CMK (cell line): ENCODE measurements at places on chromosomes 7 and 10.

DNA sequence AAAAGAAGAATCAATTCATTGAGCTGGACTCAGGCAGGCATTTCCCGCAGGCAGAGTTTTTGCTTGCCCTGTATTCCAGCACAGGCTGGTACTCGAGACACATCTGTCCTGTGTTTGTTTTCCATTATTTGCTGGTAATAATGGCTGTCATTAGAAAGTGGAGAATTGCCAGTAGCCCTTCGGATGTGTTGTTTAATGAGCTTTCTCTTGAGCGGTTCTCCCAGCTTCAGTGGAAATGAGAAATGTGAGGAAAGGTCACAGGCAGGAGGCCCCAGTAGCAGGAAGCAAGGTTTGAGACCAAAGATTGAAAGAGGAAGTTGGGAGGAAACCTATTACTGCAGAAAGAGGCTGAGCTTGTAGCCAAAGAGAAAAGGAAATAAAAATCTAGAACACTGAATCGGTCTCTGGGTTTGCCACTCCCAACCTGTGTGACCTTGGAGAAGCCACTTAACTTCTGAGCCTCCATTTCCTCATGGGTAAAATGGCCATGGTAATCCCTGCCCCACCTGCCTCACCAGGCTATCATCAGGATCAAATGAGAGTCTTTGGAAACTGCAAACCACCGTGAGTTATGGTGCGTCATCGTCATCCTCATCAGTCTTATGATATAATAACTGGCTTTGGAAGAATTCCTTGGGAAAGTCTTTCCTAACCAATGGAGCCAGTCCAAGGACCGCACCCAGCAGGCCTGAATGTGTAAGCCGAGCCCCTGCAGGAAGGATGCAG is 67.7 kb downstream of the TACR2 start:
- no peak for DNase-seq

DNA sequence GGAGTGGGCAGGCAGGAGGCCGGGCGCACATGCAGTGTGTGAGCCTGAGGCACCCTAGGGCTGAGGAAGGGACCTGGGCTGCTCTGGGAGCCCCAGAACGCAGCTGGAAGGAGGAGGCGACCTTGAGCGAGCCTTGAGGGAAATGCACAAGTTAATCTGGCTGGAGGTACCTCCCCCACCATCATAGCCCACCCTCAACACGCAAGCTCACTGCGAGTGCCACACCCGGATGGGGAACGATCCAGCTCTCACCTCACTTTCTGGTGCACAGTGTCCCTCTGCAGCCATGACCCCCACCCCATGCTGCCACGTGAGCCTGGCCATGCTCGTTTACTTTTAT is 162.4 kb upstream of the PPP2R2D start:
- no peak for DNase-seq

DNA sequence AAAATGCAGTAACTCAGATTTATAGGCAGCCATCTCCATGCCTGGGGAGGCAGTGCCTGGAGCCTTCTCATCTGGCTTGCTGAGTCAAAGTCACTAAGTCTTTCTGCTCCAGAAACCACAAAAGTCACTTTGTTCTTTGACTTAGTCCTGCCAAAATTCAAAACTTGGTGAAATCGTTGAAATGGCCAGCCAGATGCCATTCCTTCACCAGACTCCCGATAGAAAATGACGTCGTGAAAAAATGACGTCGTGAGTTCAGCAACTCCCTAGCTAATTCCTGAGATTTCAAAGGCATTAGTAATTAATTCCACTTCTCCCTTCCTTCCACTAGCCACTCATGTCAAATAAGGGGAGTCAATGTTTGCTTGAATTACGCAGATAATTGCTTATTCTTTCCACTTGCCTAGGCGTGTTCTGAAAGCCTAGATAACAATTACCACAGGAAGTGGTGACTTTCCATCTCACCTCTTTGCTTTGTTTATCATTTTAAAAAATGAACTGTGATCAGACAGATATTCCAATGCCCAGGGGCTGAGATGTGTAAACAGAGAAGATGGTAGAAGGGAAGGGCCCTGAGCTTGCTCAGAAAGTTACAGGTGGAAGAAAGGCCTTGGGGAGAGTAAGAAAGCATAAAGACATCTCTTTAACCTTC is 48.5 kb upstream of the OSBPL3 start:
- DNase-seq, result no peak

GRCh38 chr10:33332183-33333065 is 2.0 kb downstream of the NRP1 start:
- no peak for DNase-seq
